A549 treated with Mapracorat at 1 μM for 4 hours (cell line): ENCODE measurements at places on chromosomes 16 and 17. TPM values are rescaled to one million over a fixed set of nuclear protein-coding genes. Genes with fewer than 3 reads are reported as not detected.

SHBG gene
- 0.31 to 0.69 TPM (median 0.67 TPM) in 5 replicates for total RNA-seq

WNT9B gene
- not detected in 5 replicates for total RNA-seq

KRT38 gene
- total RNA-seq: not detected in 5 replicates

EIF4A3 gene
- 188 to 214 TPM (median 210 TPM) in 5 replicates for total RNA-seq

SLC12A3 gene
- total RNA-seq: not detected in 5 replicates

RAMP2 gene
- total RNA-seq: 0.63 to 1.7 TPM (median 0.90 TPM) in 5 replicates

MED9 gene
- 18.3 to 21.2 TPM (median 20.3 TPM) in 5 replicates for total RNA-seq

KCNJ2 gene
- total RNA-seq: 0.05 to 0.16 TPM (median 0.07 TPM) in 4 of 5 replicates, not detected in the other

PRCD gene
- total RNA-seq: not detected in 5 replicates

PIMREG gene
- 42.0 to 50.8 TPM (median 48.6 TPM) in 5 replicates for total RNA-seq

PPY gene
- not detected in 5 replicates for total RNA-seq

HGS gene
- total RNA-seq: 137 to 220 TPM (median 209 TPM) in 5 replicates

MMP28 gene
- total RNA-seq: 4.5 to 8.7 TPM (median 7.5 TPM) in 5 replicates

EVI2A gene
- total RNA-seq: not detected in 5 replicates

PGAP6 gene
- total RNA-seq: 28.8 to 39.8 TPM (median 37.5 TPM) in 5 replicates

APRT gene
- 318 to 449 TPM (median 401 TPM) in 5 replicates for total RNA-seq

GINS2 gene
- 28.0 to 32.0 TPM (median 30.8 TPM) in 5 replicates for total RNA-seq

ZG16B gene
- total RNA-seq: 0.34 to 0.96 TPM (median 0.80 TPM) in 5 replicates

TBC1D3K gene
- total RNA-seq: not detected in 5 replicates

IRX3 gene
- 4.2 to 6.5 TPM (median 5.4 TPM) in 5 replicates for total RNA-seq

DLX4 gene
- total RNA-seq: 2.1 to 3.3 TPM (median 2.9 TPM) in 5 replicates

SLC5A11 gene
- 0.24 to 0.51 TPM (median 0.39 TPM) in 5 replicates for total RNA-seq

C17orf67 gene
- total RNA-seq: 1.2 to 2.3 TPM (median 2.0 TPM) in 5 replicates

ASIC2 gene
- 1.3 to 2.0 TPM (median 1.7 TPM) in 5 replicates for total RNA-seq

SLC47A1 gene
- total RNA-seq: 20.8 to 22.9 TPM (median 22.3 TPM) in 5 replicates

GAS2L2 gene
- 0.04 to 0.08 TPM (median 0.08 TPM) in 5 replicates for total RNA-seq

KRTAP4-3 gene
- total RNA-seq: not detected in 5 replicates

CLDN6 gene
- total RNA-seq: 0.07 to 0.42 TPM (median 0.34 TPM) in 5 replicates

HS3ST6 gene
- 1.5 to 3.1 TPM (median 2.8 TPM) in 5 replicates for total RNA-seq

LPO gene
- total RNA-seq: not detected in 5 replicates

PCGF2 gene
- total RNA-seq: 35.7 to 63.3 TPM (median 58.9 TPM) in 5 replicates

ZNF500 gene
- 6.4 to 9.1 TPM (median 8.4 TPM) in 5 replicates for total RNA-seq

EXOC3L1 gene
- 0.06 to 0.32 TPM (median 0.23 TPM) in 4 of 5 replicates, not detected in the other for total RNA-seq

ARL16 gene
- 49.4 to 53.7 TPM (median 50.5 TPM) in 5 replicates for total RNA-seq
